AG10803 (cell line): ENCODE measurements at places on chromosomes 3 and 15.

DNA sequence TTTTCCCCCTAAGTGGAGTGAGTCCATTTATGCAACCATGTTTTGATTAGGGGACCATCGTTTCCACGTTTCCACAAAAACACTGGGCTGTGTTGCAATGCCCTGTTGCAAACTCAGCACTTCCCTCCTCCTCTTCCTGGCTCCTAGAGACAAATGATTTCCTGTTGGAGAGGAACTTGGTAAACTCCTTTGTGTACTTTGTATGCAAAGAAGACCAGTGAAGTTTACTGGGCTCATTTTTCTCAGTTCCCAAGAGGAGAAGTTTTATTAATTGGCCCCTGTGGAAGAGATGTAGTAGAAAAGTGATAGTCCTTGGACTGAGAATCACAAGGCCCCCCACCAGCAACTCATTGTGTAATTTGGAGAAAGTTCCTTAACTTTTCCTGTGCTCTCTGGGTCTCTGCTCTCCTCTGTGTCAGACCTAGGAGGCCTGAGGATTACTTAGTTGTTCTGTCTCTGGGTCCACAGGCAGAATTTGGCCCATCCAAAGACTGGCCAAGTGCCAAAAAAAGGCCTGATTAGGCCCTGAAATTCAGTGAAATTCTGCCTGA is 95.0 kb downstream of the ATG7 start:
- DNase-seq, result peak; percentile 85

DNA sequence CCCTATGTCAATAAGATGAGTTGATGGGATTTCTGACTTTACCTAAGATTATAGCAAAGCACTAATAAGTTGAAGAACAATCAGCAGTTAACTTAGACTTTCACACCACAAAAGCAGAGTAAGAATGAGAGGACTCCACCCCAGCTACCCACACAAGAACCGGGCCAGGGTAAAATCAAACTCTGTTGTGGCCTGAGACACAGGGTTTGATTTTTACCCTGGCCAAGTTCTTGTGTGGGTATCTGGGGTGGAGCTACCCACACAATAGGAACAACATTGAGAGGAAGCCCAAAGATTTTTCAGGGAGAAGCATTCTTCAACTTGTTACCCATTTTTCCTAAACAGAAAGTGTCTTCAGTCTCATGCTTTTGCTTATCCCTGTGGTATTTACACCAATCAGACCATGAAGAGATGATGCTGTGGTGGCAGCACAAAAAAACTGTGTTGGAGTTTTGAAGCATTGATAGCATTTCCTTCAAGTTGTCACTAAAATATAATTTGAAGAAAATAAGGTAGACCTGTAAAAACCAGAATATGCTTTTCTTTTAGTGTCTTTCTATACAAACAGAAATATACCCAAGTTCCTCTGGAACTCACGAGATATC is 25.6 kb downstream of the CPOX start:
- no peak for DNase-seq

GRCh38 chr15:23437146-23437545 is 9.9 kb downstream of the GOLGA6L2 start:
- no peak for DNase-seq

GRCh38 chr15:101192081-101192480 is 59.8 kb downstream of the CHSY1 start:
- DNase-seq, result no peak

DNA sequence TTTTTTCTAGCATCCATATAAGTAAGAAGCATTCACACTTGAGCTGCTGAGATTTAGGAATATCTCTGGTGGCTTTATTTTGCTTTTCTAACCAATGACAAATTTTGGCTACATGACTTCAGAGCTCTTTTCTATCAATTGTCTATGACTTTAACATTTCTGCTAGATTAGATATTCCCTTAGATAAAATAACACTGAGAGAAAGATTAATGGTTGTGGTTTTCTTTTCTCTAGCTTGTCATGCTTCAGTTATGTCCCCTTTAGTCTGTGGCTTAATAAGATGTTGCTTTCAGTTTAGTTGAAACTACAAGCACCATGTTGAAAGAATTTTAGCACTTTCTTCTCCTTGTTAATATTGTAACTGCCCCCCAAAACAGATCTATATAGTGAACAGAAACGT is 665.6 kb upstream of the CCDC54 start:
- DNase-seq, result peak; percentile 67

DNA sequence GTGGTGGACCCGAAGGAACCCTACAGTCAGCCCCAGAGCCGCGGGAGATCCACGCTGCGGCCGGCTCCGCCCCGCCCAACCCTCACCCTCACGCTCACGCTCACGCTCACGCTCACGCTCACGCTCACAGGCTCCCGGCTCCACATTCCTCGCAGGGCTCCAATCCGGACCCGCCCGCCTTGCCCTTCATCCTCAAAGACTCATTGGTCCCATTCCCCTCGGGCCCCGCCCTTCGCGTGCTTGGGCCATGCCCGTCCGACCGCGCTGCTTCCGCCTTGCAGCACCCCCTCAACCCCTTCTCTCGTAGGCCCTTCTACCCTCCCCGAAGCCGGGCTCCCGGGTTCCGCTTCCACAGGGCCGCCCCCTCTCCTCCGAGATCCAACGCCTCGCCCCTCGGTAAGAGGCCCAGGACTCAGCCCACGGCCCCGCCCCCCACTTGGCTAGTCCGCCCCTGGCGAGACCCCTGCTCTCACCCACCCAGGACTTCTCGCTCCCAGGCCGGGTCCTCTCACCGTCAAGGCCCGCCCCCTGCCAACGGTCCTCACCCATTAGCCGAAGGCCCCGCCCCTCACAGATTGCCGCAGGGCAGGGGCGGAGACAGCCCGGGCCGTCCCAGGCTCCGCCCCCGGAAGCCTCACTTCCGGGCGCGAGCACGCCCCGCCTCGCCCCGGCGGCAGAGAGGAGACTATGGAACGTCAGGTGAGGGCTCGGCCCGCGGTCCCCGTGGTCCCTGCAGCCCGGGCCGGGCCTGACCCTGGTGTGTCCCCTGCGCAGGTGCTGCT is at the start of gene APEH:
Gene APEH, plus strand, starts transcription at position 637 of the 782 bp plus-strand sequence. Its CDS starts 51 bp downstream, at position 688.
- DNase-seq, result peak; percentile 97

- no peak for DNase-seq
Observed at GRCh38 chr15:86829245-86829644, 749.6 kb downstream of the AGBL1 start.

DNA sequence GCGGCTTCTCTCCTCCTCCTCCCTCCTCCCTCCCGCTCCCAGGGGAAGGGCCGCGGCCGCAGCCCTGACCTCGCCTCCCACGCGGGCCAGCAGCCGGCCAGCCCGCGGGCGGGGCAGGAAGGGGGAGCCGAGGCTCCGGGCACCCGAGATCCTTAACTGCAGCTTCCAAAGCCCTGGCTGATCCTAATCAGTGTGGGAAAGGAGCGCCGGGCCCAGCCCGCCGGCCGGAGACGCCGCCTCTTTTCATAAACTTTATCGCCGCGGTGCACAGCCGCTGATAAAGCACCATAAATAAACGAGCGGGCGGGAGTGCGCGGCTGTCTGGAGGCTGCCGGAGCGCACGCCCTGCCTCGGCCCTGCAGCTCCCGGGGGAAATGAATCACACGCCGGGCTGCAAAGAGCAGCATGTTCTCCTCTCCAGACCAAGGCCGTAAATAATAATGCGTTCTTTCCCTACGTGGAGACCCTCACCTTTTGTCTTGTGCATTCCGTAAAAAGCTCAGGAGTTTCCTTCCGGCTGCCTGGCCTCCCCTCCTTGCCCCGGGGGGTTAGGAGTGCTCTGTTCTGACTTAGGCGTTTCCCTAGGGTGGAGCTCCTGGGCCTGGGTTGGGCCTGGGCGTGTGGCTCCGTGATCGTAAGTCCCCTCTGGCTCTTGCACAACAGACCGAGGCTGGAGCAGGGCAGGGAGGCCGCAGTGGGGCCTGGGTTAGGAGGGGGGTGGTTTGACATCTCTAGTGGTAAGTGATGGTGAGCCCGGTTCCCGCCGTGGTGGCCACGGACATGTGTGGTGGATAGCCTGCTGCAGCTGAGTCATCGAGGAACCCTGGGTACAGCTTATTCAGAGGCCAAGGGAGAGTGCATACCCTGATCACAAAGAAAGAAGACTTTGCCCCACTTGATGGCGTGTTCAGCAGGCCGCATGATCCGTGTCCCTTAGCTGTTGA is 132.6 kb upstream of the HES1 start:
- DNase-seq, result peak; percentile 95

GRCh38 chr3:97838393-97838792 is 16.6 kb downstream of the CRYBG3 start:
- no peak for DNase-seq

DNA sequence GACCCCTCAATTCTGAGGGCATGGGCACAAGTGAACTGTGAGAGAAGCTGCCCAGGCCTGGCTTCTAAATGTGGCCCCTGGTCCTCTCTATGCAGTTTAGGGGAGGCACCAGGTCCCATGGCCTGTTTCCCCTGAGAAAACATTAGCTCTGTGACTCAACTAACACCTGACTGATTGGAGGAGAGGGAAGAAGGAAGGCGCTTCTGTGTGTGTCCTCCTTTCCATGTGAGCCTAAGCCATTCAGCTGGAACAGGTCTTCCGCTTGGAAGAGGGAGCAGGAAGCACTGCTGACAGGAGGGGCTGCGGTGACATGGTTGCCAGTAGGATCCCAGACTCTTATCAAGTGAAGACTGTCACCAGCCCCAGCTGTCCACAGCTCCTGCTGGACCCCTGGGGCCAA is 79.5 kb downstream of the MYLK start:
- no peak for DNase-seq

GRCh38 chr3:157329551-157329950 is 107.1 kb upstream of the PTX3 start:
- peak; percentile 58 for DNase-seq

GRCh38 chr3:193772422-193772763 is 179.4 kb downstream of the OPA1 start:
- DNase-seq, result no peak

- no peak for DNase-seq
Observed at GRCh38 chr15:29554531-29554930, 267.7 kb downstream of the TJP1 start.

- DNase-seq, result peak; percentile 66
Observed at GRCh38 chr15:99371180-99372103, 120.2 kb downstream of the LRRC28 start.

- DNase-seq, result no peak
Observed at GRCh38 chr3:192229866-192230265, 497.5 kb downstream of the FGF12 start.

DNA sequence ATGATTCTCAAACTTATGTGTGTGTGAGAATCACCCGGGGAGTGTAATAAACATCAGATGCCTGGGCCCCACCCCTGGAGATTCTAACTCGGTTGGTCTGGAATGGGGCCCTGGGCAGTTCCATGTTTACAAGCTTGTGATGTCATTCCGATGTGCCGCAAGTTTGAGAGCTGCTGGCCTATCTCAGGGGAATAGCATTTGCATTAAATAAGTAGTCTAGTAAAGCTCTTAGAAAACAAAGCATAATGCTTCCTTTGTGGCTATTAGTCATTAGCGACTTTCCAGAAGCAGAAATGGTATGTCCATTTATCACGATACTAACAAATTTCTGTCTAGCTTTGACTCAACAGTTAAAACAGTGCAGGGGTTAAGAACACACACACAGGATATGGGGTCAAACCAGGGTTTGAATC is 20.9 kb downstream of the PGBD4 start:
- peak; percentile 75 for DNase-seq

DNA sequence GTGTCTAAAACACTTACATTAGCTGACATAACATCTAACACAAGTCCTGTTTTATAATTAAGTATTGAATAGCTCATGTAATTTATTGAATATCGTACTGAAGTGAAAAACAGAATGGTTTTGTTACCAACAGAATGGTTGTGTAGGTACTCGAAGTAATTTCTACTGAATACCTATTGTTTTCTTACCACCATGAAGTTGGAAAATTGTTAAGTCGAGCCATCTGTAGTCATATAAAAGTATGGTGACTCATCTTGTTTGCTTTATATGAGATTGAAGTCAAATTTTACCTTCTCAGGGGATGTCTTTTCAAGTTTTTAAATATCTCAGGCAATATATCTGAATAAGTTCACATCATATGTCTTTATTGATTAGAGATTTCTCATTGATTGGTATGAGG is 37.6 kb downstream of the PIAS1 start:
- DNase-seq, result no peak

DNA sequence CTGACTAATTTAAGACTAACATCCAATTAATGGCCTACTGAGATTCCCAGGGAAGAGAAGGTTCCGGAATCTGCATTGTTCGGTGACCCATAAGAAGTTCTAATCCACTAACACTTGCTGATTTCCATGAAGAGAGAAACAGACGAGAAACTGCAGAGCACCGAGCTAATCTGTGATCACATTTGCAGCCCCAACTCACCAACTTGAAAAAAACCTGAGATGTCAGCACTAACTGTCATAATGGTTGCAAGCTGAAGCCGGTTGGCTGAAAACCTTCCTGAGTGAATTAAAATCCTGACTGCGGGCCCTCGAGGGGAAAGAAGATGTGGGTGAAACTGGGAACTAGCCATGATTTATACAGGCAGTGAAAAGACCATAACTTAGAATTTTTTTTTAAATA is 204.8 kb upstream of the IGF1R start:
- DNase-seq, result no peak

DNA sequence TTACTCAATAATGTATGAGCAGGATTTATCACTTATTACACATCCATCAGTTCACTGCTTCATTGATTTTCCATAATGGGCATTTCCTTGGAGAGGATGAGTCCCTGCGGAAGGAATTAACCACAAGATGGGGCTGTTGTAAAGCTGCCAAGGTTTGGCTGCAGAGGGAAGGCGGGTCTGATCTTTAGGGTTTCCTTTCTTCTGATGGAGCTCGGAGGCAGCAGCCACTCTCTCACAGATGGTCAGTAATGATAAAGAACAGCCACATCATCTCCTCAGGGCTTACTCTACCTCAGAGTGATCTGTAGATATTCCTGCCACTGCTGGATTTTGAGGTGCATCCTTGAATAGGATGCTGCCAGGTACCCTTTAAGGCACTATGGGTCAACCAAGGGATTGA is 115.2 kb downstream of the USP13 start:
- peak; percentile 70 for DNase-seq

- DNase-seq, result peak; percentile 80
Observed at GRCh38 chr3:136751316-136752171, 634 bp downstream of the STAG1 start.

DNA sequence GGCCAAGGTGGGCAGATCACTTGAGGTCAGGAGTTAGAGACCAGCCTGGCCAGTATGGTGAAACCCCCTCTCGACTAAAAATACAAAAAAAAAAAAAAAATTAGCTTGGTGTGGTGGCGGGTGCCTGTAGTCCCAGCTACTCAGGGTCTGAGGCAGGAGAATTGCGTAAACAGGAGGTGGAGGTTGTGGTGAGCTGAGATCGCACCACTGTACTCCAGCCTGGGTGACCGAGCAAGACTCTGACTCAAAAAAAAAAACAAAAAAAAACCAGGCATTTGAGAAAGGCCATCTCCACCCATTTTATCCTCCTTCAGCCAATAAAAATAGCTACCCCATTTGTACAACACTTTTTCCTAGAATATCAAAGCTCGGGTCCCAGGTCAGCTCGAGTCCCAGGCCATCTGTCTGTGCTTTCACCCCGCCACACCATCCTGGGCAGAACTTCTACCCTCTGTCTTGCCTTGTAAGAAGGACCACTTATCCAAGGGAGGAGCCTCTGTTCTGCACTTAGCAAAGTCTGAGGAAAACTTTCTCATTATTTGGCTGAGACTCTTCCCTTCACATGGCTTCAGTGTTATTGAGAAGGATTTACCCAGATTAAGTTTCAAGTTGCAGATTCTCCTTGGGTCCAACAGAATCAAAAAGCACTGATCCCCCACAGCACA is 99.1 kb downstream of the MESD start:
- DNase-seq, result peak; percentile 46
